Posterior cingulate gyrus (tissue), 11 donors: ENCODE measurements at places on chromosomes 11 and 22.

GRCh38 chr22:42895541-42895981 lies 38.5 kb upstream of the ARFGAP3 start:
- DNase-seq = no peak

- DNase-seq = no peak
These were observed 33.9 kb upstream of the PANX2 start for GRCh38 chr22:50136581-50137015.

DNA sequence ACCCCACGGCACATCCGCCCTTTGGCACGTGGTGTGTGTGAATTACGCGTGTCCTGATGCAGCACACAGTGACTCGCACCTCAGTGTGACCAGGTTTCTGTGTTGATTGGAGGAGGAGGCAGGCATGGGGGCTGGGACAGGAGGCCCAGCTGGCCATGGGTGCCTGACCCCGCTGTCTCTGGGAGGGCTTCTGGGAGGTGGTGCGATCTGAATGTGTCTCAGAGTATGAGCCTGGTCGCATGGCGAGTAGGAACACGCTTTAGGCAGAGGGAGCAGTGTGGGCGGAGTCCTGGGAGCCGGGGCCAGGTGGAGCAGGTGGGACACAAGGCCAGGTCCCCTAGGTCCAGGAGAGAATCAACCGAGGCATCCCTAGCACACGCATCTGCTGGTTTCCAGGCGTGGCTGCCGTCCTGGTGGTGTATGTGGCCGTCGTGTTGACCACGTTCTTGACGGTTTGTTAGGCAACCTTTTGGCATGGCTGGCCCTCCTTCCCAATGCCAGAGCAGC lies 5.7 kb downstream of the GRAMD4 start:
- no peak for DNase-seq

- DNase-seq = peak; percentile 78
These were observed 6.5 kb downstream of the DCPS start for GRCh38 chr11:126310200-126310991.

DNA sequence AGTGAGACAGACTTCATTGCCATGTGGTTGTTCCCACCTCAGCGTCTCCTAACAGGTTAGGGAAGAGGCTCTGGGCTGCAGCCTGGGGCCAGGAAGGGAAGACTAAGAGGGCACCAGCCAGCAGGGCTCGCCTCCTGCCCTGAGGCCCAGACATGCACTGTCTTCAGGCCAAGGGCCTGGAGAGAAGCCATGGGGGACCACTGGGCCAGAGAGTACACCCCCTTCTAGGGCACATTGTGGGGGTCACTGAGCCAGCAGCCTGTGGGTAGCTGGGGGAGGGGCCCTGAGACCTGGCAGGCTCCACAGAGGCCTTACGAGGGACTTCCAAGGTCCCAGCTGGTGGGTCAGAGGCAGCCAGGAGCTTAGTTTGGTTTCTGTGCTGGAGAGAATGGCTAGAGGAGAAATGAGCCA lies 25.0 kb upstream of the MYRF start:
- no peak for DNase-seq

GRCh38 chr22:30649430-30650007 lies 13.9 kb downstream of the SLC35E4 start:
- DNase-seq = no peak

DNA sequence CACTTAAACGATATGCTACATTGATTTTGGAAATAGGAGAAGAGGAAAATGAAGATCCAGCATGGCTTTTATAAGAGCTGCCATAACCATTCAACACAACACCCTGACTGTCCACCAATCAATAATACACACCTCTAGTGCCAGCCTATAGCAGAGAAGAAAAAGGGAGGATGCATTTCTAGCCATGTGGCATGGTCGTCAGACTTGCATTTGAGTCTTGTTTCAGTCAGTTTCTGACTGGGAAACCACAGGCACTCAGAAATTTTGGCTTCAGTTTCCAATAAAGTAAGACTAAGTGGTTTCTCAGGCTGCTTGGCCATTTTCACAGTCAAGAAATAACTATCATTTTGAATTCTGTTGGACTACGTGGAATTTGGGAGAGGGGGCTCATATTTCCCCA lies 523.5 kb upstream of the LRRC4C start:
- DNase-seq = no peak

GRCh38 chr11:63491240-63491587 lies 247 bp upstream of the PLAAT5 start:
- no peak for DNase-seq

DNA sequence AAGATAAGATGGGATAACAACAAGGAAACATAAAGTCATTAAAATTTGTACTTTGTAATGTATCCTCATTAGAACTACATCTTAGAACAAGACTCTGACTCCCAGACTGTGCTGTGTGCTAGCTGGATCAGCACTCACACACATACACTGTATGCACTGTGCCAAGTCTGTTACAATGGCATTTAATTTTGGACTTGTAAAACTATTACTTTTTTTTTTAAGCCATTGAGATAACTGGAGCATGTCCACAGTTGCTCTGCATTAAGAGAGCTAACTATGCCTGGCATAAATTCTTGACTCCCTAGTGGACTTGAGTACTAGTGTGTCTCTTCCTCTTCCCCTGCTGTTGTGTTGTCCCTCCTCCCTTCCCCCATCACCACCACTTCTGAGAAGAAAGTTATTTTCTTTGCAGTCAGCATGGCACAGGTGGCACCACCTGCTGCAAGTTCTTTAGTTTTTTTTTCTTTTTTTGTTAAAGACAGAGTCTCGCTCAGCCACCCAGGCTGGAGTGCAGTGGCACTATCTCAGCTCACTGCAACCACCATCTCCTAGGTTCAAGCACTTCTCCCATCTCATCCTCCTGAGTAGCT lies 268.6 kb downstream of the TMEM135 start:
- DNase-seq = no peak

- DNase-seq = no peak
These were observed 94.6 kb upstream of the RCN1 start for GRCh38 chr11:31996159-31996881.

GRCh38 chr11:70210530-70210929 lies 7.4 kb downstream of the FADD start:
- DNase-seq = no peak

- DNase-seq = no peak
These were observed 62.6 kb upstream of the RASD2 start for GRCh38 chr22:35477911-35478582.

DNA sequence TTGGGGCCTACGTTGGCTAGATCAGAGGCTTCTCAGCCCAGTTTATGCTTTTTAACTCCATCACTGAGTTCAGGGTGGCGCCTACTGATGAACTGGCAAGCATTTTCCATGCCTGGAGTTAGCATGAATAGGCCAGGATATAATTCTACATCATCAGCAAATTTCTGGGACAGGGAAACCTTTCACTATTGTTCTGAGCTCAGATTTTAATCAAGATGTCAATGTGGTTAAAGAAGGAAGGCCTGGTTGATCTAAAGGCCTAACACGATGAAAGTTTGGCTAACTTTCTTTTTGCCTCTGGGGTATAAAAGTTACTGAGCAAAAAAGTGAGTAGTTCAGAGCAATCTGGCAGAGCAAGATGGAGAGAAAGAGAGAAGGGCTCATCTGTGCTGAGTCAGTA lies 21.7 kb upstream of the IFITM3 start:
- DNase-seq = no peak

GRCh38 chr11:86918973-86919372 lies 36.2 kb downstream of the FZD4 start:
- DNase-seq = no peak

DNA sequence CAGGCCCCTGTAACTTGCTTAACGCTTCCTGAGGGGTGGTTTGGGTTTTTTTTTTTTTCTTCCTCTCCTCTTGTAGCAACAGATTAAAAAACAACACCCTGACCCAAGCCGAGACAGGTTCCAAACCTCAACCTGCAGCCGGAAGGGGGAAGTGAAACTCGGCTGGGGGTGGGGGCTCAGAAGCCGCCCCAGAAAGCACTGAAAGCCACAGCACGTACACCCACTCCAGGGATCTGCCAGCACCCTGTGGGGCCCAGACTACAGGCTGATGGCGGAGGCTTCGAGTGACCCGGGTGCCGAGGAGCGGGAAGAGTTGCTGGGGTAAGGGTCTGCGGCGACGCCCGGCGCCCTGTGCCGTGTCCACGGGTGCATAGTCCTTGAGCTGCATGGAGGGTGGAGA lies at the start of gene LSP1:
Gene LSP1 (plus strand): TSS at position 208 of the 400 bp plus-strand sequence. CDS start 61 bp downstream, at position 269.
- no peak for DNase-seq

- DNase-seq = no peak
These were observed 247.8 kb upstream of the B3GAT1 start for GRCh38 chr11:134659882-134660281.

GRCh38 chr22:26550498-26551033 lies 38.3 kb upstream of the TFIP11 start:
- DNase-seq = no peak

DNA sequence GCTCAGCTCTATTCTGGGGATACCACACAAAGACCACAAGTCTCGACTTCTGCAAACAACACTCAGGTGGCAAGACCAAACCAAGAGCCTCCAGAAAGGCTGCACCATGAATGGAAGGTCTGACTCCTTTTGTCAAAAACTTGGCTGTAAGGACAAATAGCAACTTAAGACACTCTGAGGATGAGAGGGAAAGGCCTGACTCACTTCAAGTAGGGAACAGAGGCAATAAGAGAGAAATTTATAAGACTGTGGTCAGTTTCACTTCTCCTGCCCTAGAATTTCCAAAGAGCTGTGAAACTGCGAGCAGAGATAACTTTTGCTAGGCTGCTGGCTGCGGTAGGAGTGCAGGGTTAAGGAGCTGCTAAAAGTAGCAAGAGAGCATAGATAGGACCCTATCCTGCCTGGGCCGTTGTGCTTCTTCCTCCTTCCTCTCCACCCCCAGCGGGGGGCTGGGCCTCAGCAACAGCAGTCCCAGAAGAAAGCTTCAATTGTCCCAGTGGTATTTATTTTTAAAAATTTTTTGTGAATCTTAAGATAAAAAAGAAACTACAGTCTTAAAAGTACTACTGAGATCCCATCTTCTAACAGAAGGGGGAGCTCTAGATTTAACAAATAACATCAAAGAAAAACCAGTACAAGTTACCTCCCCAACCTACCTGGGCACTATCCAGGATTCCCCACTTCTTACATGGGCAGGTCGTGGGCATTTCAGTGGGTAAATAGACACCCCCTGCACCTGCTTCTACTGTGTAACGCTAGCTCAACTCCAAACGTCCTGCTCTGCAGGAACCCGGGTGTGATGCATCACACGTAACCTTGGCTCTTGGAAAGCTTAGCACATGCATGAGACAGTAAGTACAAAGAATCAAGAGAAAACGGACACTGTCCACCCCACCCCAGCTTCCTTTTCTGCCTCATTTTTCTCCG lies 66.4 kb downstream of the SGSM3 start:
- DNase-seq = no peak
